CMK (cell line): ENCODE measurements at places on chromosomes 16 and 17.
A peak's percentile ranks its signal among the peaks of the same experiment; 100 is the strongest.

- DNase-seq, result no peak
Observed at GRCh38 chr16:58317608-58318152, 22.9 kb upstream of the PRSS54 start.

- no peak for DNase-seq
Observed at GRCh38 chr17:44934745-44935105, 12.8 kb downstream of the KIF18B start.

- no peak for DNase-seq
Observed at GRCh38 chr17:77101521-77102410, 39.0 kb upstream of the SEC14L1 start.

DNA sequence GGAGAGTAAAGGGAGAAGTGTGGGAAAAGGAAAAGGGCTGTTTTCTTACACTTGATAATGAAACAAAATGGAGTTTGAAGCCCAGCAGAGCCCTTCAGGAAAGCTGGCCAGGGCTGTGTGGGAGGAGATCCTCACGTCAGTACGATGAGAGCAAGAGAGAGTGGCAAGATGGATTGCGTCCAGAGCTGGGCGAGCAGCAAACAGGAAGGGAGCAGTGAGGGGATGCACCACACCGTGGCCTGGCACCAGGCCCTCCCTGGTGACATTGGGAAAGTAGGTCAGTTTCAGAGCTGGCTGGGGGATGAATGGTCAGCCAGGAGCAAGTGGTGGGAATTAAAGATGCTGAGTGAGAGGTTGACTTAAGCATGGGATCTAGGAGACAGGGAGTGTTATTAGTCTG lies 273.6 kb downstream of the GRIN2A start:
- no peak for DNase-seq

GRCh38 chr17:39776252-39776651 lies 38.5 kb downstream of the GRB7 start:
- no peak for DNase-seq

DNA sequence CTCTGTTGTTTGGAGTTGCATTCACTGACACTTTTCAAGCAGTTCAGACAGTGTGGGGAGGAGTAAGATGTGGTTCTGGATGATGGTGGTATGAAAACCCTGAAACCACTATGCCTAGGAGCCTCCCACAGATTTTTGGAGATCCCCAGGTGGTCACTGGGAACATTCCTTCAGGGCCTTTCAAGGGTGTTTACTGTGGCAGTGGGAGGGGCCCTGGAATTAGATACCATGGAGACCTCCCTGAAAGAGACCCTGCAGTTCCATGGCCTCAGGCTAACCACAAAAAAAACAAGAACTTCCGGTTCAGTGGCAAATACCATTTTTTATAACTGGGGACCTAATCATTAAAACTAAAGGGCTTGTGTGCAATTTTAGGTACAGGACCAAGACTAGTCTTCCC lies 79.9 kb downstream of the TMEM100 start:
- peak; percentile 8 for DNase-seq

DNA sequence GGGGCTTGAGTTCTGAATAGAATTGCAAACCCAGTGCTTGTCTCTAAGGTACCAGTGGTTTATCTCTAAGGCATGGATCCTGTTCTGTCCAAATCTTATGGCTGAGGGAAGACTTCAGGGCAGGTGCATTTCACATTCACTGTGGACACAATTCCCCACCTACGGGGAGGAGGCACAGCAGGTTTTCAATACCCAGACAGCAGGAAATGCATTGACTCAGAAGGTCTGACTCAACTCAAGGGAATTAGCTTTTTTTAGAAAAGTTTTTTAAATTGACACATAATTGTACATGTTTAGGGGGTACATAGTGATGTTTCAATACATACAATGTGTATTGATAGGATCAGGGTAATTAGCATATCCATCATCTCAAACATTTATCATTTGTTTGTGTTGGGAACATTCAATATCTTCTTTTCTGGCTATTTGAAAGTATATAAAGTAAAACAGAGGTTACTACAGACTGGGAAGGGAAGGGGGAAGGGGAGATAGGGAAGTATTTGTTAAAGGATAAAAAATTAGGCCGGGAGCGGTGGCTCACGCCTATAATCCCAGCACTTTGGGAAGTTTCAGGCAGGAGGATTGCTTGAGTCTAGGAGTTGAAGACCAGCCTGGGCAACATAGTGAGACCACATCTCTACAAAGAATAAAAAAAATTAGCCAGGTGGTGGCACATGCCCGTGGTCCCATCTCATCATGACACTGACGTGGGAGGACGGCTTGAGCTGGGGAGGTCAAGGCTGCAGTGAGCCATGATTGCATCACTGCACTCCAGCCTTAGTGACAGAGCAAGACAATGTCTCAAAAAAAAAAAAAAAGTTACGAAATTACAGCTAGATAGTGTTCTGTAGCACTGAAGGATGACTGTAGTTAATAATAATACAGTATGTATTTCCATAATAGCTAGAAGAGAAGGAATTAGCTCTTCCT lies 54.9 kb downstream of the RGS9 start:
- no peak for DNase-seq

DNA sequence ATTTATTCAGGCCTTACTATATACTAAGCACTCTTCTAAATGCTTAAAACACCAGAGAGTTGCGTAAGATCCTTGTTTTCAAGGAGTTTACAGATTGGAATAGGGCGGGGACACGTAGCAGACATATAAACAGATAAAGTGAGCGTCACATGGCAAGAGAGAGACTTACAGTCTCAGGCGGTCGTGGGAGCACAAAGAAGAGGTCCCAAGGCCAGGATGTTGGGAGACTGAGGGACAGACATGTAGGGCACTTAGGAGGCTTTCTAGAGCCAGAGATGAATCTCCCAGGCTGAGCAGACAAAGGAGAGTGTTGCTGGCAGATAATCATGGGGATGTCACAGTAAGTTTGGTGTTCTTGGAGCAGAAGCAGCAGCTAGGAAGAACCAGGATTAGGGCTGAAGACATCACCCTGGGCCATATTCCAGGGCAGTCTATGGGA lies 119.1 kb upstream of the ANKFN1 start:
- no peak for DNase-seq

GRCh38 chr16:22770866-22771265 lies 43.1 kb upstream of the HS3ST2 start:
- DNase-seq, result no peak

GRCh38 chr17:56976941-56977608 lies 856 bp upstream of the SCPEP1 start:
- no peak for DNase-seq

DNA sequence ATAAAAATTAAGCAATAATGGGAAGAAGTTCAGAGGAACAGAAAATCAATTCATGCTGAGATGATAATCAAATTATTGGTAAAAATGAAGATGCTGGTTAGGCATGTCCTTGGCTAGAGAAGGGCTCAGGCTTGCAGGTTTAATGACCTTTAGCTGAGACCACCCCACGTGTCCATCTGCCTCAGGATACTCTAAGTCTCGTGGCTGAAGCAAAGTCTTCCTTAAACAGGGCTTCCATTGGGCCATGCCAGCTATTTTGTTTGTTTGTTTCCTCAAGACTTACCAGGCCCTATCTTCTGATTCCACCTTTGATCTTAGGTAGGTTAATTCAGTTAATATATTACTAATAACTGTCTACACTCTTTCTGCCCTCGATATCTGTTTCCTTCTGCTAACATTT lies 366.0 kb downstream of the CDH13 start:
- DNase-seq, result no peak

DNA sequence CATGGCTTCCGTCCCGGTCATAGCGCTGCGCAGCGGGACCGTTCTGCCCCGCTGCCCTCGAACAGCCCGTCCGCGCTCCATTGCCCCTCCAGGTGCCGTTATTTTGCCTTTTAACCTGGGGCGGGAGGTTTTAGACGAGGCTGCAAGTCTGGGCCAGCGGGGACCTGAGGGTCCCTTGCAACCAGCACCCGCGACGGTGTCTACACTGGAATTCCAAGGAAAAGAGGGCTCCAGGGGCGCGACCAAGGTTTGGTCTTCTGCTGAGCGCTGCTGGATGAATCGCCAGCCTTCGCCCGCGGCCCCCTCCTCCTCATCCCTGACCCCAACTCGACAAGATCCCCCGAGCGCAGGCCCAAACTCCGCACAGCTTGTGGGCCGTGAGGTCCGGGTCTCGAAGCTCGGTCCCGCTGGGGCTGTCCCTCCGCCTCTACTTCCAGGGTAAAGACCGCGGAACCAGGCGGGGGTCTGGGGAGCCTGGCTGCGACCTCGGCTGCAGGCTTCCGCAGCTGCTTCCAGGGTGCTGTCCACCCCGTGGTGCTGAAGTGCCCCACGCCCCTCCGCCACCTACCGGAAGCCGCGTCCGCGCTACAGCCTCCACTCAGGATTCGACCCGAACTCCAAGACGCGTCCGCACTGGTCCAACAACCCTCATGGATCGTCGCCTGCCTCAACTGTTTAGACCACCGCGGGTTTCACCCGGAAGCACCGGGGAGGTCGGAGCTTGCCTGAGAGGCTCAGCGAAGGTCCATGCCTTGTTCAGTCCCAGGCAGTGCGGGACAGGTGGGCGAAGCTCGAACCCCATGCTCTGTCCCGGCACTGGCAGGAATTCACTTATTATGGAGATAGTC lies 10.1 kb upstream of the CA4 start:
- DNase-seq, result no peak

- no peak for DNase-seq
Observed at GRCh38 chr17:64687961-64688360, 25.9 kb upstream of the SMURF2 start.

GRCh38 chr17:6627019-6627418 lies 13.5 kb downstream of the KIAA0753 start:
- DNase-seq, result no peak

DNA sequence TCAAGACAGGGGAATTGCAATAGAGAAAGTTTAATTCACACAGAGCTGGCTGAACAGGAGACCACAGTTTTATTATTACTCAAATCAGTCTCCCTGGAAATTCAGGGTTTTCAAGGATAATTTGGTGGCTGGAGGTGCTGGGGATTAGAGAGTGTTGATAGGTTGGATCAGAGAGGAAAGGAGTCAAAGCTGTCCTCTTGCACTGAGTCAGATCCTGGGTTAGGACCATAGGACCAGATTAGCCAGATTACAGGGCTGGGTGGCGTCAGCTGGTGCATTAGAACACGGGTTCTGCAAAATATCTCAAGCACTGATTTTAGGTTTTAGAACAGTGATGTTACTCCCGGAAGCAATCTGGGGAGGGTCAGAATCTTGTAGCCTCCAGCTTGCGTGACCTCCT lies 1.8 kb upstream of the NSMCE1 start:
- DNase-seq, result no peak

DNA sequence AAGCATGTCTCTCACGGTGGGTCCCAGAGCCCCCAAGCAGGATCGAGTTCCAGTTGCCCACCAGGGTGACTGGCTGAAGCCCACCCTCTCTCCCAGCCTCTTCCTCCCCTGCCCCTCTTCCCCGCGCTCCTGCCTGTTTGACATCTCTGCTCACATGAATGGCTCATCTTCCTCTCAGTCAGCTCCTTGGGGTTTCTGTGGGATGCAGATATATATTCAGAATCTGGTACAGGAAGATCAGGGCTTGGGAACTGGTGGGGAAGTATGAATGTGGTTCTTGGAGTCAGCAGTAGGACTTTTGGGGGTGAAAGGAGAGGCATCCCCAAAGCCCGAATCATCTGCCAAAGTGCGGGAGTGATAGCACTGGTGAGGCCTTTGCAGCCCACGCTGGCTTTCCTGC lies 158.9 kb upstream of the CIBAR2 start:
- DNase-seq, result no peak

- DNase-seq, result no peak
Observed at GRCh38 chr17:75588596-75589011, 1.0 kb downstream of the MYO15B start.

- no peak for DNase-seq
Observed at GRCh38 chr17:41813152-41813680, 412 bp downstream of the FKBP10 start.

DNA sequence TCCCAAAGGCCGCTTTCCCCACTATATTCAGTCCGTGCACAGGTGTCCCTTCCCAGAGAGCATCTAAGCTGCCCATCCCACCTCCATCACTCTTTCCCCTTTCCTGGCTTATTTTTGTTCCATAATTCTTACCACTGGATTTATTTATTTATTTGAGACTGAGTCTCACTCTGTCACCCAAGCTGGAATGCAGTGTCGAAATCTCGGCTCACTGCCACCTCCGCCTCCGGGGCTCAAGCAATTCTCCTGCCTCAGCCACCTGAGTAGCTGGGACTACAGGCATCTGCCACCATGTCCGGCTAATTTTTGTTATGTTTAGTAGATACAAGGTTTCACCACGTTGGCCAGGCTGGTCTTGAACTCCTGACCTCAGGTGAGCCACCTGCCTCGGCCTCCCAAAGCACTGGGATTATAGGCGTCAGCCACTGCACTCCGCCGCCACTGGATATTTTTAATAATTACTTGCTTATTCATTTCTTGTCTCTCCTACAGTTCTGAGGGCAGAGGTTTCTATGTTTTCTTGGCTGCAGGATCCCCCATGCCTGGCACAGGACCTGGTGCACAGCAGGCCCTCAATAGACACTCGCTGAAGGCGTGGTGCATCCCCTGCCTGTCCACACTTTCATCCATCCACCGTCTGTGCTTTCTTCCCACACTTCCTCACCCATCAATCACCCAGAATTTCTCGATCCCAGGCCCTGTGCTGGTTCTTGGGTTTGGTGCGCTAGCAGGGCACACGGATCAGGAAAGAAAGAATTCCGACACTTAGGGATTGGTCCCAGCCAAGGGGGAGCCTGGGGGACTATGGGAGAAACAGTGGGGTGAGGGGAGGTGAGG lies 9.9 kb upstream of the ADGRG1 start:
- no peak for DNase-seq

DNA sequence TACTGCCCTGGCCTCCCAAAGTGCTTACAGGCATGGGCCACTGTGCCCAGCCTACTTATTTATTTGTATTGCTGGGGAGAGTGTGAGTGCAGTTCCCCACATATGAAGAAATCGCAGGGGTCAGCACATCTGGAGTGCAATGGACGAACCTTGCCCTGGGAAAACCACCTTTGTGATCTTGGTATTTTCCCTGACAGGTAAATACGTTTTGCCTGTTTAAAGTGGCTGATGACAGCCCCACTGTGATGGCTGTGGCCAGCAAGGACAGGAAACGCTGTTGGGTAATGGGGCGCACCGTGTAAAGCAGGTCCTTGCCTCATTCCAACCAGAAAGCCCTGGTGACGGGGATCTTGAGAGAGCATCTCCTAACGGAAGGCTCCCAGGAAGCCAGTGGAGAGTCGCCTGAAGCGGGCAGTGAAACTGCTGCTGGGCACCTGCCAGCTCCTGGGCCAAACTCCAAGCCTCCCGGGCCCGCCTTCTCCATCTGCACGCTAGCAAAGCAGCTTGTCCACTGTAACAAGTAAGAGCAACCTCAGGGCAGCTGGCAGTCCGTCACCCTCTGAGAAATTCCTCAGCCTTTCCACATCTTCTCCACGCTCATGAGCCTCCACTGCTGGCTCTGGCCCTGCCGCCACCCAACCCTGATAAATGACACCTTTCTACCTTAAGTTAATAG lies 17.5 kb downstream of the EMC8 start:
- no peak for DNase-seq
